Activated CD8-positive, alpha-beta memory T cell treated with anti-CD3 and anti-CD28 coated beads for 48 hours (primary cell): ENCODE measurements at places on chromosomes 3 and 15.

DNA sequence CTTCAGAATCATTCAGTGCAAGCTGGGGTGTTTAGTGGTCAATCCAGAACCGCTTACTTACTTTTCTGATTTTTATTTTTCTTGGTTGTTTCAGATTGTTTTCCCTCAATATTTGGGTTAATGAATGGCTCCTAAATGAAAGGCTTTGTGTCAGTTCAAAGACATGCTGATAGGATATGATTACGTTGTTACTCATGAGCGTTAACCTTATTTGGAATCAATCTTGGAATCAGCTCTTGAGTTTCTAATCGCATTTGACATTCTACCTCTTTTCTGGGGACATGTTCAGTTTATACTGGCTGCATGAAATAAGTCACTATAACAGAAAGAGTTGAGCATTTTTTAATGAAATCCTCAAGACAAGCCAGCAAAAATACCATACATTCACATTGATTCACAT, 50.2 kb downstream of the ATP11B start:
- no peak for DNase-seq

- no peak for DNase-seq
These were observed 71.2 kb downstream of the TIGIT start for GRCh38 chr3:114364806-114365654.

DNA sequence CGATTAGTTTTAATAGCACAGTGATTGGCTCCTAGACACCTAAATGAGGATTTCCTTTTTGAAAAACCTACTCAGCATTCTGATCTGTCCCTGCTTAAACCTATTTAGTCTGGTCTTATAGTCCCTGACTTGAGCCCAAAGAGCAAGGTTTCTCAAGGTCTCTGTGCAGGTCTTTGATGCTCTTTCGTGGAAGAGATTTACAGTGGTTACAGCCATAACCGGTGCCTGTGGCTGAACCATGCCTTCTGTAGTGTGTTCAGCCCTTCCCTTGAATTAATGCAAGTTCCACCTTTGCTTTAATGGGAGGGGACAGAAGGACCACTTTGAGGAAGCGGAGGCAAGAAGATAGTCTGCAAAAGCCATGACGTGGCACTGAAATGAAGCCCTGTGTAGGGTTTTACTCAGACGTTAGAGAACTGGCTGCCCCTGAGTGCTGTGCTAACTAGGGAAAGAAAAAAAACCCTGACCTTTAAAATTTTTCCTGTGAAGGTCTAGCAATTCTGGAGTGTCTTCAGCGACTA, 43.0 kb downstream of the ZBTB38 start:
- no peak for DNase-seq

GRCh38 chr15:91244919-91245318, 144.9 kb downstream of the SV2B start:
- DNase-seq, result no peak

DNA sequence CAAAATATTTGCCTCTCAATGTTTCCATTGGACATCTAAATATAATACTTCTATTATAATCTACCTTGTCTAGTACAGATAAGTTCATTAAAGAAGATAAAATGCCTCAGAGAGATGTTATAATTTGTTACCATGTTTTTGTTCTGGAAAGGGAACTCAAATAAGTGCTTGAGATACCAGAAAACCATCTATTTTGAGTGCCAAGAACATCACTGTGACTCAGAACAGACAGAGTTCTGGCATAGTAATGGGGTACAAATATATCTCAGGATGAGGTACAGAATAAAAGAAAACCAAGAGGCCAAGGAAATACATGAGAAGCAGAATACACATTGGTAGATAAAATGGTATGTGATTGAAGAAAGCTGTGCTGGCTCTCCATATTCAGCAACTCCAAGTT, 58.9 kb downstream of the IMPG2 start:
- no peak for DNase-seq

DNA sequence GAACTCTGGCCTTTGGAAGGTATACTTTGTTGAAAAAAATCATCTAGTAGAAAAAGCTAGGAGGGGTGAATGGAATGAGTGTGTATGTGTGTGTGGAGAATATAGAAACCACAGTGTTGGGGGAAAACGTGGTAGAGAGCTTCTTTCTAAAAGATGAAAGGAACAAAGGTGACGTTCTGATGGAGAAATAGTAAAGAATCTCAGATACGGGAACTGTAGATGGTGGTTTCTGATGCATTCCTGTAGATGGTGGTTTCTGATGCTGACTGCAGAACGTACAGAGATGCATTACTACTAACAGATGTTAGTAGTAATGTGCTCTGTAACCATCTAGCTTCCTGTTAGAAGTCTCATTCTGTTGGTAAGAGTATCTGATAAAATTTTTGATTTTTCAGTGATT, 60.2 kb downstream of the VPS8 start:
- DNase-seq, result no peak

DNA sequence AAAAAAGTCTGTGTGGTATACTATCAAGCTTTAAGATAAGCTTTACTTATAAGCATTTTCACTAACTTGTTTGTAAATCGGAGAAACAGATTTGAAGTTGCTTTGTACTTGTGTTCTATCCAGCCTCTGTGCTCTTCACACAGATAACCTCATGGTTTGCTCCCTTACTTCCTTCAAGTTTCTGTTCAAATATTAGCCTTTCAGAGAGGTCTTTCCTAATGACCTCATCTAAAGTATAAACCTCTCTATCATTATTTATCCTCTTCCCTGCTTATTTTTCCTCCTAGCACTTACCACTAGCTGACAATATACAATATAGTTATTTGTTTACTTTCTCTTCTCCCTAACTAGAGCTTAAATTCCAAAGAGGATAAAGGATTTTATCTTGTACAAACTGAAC, 180.0 kb downstream of the CBLB start:
- DNase-seq, result no peak
